ENCODE measurements at places on chromosomes 5 and 9.

GRCh38 chr9:88553350-88553749 lies 18.4 kb downstream of the NXNL2 start:
- no peak for DNase-seq

- DNase-seq: no peak
These were observed at the start of gene PDCD1LG2 for GRCh38 chr9:5510360-5510931. PDCD1LG2 (plus strand) TSS chr9:5510531; CDS start chr9:5522547, 12,016 bp downstream.

DNA sequence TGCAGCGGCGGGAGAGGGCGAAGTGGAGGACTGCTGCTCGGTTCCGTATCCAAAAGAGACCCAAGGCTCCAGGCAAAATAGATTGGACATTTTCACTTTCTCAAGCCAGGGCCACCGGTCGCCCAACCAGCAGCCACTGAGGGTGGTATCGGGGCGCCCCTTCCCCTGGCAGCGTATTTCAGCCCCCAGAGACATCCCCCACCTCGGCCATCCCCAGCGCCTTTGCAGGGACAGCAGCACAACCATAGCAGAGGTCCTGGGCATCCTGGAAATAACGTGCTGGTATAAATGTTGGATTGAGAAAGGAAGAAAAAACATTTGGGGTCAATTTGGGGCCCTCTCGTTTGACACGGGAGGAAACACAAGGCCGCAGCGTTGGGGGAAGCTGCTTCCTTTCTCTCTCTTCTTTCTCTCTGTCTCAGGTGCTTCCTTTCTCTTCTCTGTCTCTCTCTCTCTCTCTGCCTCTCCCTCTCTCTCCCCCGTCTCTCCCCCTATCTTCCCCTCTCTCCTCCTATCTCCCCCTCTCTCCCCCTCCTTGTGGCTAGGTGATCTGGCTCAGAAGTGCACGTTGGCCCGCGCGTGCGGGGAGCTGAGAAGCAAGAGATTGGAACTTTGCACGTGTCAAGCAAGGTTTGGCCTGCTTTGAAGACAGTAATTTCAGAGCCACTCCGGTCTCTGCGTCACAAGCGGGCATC lies 624 bp upstream of the RETREG1 start:
- DNase-seq: no peak

GRCh38 chr5:57859626-57860025 lies 377.0 kb upstream of the ACTBL2 start:
- no peak for DNase-seq

- no peak for DNase-seq
These were observed 34.1 kb downstream of the ZNF483 start for GRCh38 chr9:111559000-111559610.

DNA sequence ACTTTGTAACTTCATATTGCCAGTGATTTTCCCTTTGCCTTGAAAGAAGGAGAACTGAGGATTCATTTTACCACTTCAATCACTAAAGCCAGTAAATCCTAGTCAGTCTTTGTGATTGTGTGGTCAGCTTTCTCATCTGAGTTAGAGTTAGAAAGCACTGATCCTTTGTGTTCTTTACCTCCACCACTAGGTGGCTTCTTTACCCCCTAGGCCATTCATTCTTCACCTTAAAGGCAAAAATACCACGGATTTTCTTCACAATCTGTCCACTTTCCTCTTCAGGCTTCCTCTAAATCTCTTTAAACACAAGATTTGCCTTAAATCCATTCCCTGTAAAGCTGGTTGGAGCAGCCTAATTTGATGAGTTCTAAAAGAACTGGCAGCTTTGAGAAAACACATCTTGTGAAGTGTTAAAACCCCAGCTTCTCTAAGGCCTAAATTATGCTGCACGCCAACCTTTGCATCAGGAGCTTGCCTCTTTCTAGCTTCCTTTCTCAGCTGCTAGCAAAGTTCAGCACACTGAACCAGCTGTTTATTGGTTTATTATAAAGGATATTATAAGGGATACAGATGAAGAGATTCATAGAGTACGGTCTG lies 20.4 kb downstream of the BDP1 start:
- no peak for DNase-seq

- no peak for DNase-seq
These were observed 179.8 kb upstream of the PPP1R26 start for GRCh38 chr9:135299651-135300345.

DNA sequence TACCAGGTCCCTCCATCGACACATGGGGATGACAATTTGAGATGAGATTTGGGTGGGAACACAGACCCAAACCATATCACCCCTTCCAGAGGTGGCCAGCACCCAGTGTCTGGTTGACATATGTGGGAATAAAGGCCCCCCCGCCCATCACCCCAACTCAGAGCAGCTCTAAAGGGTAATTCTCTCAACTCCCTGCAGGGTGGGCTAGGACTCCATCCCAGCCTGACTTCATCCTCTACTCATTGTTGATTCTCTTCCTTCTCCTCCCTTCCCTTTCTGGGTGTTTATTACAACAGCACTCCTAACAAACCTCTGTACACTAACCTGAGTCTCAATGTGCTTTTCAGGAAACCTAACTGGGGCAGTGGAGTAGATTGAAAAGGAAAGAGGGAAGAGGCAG lies 339.9 kb downstream of the ACTL7B start:
- no peak for DNase-seq

DNA sequence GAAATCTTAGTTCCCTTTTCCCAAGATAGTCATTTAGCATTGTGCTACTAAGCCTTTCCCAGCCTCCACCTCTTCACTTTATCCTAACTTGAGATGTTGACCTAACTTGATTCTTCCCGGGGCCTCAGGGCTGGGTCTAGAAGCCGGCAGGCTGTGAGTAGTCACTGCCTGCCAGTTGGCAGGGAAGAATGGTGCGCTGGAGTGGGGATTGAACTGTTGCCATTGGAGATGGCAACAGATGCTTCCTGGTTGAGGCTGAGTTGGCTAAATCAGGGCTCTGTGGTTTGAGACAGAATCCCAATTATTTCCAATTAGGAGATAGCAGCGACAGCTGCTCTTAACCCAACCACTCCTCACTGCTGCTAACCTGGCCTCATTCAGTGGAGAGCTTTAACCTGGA lies 343.1 kb downstream of the BRINP1 start:
- no peak for DNase-seq

GRCh38 chr5:172722327-172722815 lies 48.6 kb downstream of the DUSP1 start:
- no peak for DNase-seq

DNA sequence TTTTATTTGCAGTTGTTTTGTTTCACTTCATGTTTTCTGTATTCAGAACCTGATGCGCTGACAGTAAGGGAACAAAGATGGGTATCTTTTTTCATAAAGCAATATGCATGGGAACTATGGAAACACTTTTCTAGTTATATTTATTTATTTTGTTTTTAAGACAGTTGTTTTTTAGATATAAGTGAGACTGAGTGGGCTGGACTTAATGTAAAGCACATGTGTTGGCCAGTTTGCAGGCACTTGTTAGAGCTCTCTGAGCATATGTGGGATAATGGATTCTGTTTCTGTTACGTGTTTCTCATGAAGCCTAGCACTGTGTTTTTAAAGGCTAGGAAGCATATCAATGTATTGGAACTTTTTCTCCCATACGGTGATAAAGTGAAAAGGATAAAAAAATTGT lies 164.1 kb downstream of the PRR16 start:
- DNase-seq: no peak

- no peak for DNase-seq
These were observed 220.6 kb downstream of the TAF11L14 start for GRCh38 chr5:17854901-17855300.

- no peak for DNase-seq
These were observed 871.4 kb upstream of the CDH10 start for GRCh38 chr5:25516141-25516540.

DNA sequence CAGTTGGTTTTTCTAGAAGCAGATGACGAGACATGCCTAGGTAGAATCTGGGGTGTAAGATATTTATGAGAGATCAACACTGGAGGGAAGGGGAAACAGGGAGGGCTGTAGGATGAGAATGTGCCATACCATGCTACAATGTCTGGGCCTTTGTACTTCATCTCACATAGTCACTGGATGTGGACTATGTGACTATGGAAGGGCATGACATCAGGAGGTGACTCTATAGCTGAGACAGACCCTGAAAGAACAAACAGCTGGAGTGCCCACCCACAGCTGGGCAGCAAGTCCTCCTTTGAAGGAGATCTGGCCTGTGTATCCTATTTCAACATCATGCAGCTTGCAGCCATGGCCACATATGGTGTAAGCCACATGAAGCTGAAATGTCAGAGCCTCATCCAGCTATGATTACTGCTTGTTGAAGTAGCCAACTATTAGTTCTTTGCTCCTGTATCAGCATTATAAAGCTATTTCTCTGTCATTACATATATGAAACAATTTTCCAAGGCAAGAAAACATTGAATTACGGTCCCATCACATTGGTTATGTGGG lies 46.2 kb upstream of the KIF2A start:
- DNase-seq: no peak

- DNase-seq: no peak
These were observed 75.5 kb downstream of the GPBP1 start for GRCh38 chr5:57249265-57249874.

DNA sequence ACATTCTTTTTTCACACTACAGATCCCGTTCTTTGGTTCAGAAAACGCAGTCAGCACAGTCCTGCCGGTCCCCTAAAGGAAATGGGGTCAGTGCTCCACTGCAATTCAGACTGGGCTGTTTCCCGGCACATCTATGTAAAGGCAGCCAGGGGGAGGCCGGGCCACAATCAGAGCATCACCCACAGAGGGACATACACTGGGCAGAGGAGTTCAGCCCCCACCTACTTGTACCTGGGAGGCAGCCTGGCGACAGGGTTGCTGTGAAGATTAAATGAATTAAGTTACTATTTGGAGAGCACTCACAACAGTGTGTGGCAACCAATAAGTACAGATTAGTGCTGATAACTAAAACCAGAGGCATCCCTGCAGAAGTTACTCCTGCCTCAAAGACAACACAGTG lies 4.5 kb downstream of the PTPN3 start:
- no peak for DNase-seq

DNA sequence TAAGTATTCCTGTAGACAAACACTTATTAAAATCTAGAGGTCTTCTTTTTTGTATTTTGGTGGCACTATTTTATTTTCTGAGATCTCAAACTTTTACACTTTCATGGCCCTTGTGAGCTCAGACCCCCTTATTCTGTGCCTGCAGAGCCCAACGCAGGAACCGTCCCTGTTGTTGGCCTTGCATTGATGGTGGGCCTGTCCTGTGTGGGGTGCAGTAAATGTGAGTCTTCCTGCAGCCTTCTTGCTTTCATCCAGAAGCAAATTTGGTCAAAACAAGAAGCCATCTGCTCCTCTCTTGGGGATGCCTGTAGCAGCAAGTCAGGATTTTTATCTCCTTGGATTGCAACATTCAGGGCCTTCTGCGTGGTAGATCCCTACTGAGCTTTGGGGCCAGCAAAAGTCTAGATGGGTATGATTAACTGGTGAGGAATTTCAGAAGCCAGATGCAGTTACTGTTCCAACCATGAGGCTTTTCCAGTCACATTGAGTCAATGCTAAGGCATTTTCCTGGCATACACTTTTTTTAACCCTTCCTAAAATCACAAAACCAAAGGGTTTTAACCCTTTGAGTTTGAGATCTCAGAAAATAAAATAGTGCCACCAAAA lies 31.7 kb downstream of the BASP1 start:
- DNase-seq: no peak

Measured in NCI-H2227 treated with DMSO at 0.1 percent for 48 hours (cell line).